ENCODE measurements at places on chromosomes 4 and X. TPM values are rescaled to one million over a fixed set of nuclear protein-coding genes. Genes with fewer than 3 reads are reported as not detected.

- ATAC-seq, result no peak
Measured at GRCh38 chrX:9542106-9542760, 77.4 kb downstream of the TBL1X start.

- no peak for ATAC-seq
Measured at GRCh38 chrX:9182041-9182440, 148.1 kb upstream of the FAM9B start.

DNA sequence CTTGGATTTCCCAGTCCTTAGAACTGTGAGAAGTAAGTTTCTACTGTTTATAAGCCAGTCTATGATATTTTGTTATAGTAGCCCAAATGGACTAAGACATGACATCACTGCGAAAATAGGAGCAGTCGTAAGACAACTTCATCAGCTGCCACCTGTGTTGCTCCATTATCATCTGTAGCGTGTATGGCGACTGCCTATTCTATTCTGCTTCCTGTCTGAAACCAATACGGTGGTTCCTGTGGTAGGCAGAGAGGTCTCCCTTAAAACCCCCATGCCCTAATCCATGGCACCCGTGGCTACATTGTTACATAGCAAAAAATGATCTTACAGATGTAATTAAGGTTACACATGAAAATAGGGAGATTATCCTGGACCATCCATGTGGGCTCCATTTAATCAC lies 105.4 kb upstream of the FAT1 start:
- no peak for ATAC-seq

- peak; percentile 55 for ATAC-seq
Measured at GRCh38 chrX:132023896-132024386, 839 bp downstream of the STK26 start.

NXF2B gene
- not detected for total RNA-seq

YY2 gene
- total RNA-seq, result 0.56 TPM

All from esophagus mucosa (tissue), 1 donor.